ENCODE measurements at places on chromosomes 1 and 21.

DNA sequence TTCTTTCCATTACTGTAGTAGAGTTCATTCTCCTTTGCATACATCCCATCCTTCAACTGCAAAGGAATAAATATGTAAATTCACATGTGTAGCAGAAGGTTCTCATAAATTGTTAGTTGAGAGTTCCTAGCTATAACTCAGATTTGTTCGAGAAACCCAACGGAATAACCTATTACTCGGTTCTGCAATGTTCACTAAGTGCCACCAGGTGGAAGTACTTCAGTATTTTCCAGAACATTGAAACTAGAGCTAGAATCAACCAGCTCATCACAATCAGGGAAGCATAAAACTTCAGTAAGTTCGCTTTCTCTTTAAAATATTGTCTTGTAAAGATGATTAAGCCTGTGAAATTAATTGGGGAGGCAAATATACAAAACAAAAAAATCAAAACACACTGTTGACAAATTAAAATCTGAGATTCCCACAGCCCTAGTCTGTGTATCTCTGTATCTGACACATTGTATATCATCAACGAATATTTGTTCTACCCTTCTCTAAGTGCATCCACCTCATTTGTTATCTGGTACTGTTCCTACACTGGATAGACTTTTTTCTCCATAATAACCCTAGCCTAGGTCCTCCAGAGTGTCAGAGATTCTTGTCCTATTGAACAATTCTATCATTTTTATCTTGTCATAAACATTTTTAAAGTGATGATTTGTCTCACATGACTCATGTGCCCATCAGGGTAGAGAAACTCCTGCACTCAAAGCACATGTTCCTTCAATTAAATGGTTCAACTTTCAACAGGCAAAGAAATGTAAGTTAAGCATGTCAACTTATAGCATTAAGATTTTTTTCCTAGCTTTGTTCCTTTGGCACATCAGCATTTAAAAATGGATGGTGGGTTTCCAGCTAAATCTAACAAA is 31.9 kb downstream of the MROH9 start:
- DNase-seq = no peak

DNA sequence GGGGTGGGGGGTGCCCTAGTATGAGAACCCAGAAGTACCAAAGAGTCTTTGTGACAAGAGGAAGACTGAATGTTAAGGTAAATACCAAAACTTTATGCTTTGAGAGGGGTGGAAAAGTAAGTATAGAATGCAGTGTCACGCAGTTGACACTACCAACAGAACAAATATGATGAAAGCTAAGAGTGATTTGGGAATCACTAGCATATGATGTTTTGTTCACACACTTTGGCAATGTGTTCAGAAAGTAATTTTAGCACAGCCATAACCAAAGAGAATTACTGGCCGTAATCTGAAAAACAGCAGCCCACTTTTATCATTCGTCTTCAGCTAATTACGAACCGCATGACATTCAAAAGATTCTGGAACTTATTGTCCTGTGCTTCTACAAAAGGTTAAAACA is 59.5 kb downstream of the ENAH start:
- DNase-seq = no peak

DNA sequence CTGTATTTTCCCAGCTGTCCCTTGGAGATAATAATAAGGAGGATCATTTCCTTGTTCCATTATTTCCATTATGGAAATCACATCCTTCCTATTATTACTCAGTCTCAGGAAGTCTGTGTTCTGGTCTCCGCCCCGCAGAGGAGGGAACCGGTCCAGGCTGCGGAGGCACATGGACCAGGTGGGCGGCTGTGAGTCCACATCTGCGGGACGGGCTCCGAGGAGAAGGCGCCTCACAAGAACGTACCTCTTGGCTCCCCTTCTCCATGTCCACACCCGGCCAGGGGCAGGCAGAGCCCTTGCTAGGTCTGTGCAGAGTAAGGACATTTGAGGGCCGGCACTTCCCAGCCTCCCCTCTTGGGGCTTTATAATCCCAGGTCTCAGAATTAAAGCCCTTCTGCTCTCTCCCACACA is 14.6 kb downstream of the RAB7B start:
- DNase-seq = peak; percentile 48

DNA sequence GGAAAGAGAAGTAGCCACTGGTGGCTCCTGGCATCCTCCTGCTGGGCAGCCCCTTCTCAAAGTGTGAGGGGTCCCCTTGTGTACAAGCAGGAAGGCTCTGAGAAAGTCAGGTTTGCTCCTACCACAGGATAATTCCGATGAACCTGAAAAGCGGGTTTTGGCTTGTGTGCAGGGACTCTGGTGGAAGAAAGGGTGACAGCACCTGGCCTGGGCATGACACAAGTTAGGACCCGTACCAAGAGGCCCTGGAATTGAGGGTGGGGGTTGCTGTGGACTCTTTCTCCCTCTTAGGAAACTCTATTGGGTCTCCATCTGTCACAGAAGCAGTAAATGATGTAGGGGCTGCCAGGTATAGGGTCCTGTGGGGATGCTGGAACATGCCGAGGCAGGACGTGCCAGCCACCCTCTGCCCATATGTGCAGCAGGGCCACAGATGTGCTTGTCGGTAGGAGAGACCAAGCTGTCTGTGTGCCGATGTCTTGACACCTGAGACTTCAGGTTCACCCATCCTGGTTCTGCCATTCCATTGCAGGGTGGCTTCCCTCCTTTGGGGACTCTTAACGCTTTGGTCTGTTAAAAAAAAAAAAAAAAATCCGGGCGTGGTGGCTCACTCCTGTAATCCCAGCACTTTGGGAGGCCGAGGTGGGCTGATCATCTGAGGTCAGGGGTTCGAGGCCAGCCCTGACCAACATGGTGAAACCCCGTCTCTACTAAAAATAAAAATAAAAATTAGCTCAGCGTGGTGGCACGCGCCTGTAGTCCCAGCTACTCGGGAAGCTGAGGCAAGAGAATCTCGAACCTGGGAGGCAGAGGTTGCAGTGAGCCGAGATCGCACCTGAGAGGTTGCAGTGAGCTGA is 9.8 kb downstream of the C1orf35 start:
- DNase-seq = no peak

DNA sequence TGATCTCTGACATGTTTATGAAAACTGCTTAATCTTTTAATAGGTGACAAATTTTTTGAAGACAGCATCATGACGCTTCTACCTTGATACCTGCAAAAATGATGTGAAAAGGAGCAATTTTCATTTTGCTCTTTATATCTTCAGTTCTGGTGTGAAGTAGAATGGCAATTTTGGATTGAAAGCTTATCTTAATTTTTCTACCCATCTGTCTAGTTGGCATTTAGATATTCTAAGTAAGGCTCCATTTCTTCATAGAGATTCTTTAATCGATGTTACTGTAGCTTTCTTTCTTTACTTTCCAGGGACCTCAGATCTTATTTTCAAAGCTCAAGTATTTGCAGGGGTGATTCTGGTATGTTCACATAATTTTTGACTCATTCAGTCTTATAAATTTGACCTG is 32.3 kb upstream of the GPR52 start:
- DNase-seq = no peak

Data from femur (tissue), 1 donor.